Activated naive CD4-positive, alpha-beta T cell (primary cell): ENCODE measurements at places on chromosomes 3 and 15.

GRCh38 chr15:42594095-42594494 is 18.7 kb downstream of the STARD9 start:
- DNase-seq, result no peak

DNA sequence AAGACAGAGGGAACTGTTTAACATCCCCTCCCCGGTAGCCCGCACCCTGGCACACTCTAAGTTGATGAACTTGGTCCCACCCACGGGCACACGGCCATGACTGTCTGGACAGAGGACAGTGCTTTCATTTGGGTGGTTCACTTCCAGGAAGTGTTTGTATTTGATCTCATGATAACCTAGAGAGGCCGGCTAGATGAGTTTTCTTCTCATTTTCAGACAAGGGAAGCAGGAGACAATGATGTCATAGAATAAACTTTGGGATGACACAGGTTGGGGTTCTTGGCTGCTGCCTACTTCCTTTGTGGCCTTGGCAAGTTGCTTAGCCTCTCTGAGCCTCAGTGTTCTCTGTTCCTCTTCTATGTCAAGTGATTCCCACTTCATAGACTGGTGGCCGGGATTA is 16.1 kb upstream of the LYSMD4 start:
- no peak for DNase-seq

DNA sequence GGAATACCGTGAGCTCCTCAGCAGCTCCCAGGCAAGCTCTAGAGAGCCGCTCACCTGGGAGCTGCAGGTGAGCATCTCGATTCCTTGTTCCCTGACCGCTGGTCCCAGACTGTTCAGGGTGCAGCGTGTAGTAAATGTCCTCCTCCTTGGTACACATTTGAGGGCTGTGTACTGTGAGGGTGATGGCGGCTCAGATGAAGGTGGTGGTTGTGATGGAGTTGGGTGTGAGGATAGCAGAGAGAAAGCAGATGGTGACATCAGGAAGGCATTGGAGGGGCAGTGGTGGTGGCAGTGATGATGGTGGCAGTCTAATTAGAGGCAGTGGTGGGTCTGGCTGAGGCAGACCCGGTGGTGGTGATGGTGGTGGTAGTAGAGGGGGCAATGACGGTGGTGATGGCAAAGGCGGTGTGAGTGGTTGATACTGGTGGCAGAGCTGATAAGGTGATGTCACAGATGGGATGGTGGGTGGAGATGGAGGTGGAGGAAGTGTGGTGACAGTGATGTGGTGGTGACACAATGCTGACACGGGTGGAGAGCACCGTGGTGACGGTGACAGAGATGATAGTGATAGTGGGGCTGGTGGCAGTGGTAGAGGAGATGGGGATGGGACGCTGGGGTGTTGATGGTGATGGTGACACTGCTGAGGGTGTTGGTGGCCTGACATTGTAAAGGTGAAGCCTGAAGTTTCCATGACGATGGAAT is at the start of gene DNAJB8:
Gene DNAJB8 (minus strand): TSS at position 51 of the 702 bp plus-strand sequence. CDS start 3,645 bp downstream, outside the sequence.
- DNase-seq, result no peak

GRCh38 chr3:158106766-158107471 is 699 bp upstream of the SHOX2 start:
- no peak for DNase-seq

- DNase-seq, result no peak
These were observed 60.1 kb downstream of the MGLL start for GRCh38 chr3:127762077-127762786.

DNA sequence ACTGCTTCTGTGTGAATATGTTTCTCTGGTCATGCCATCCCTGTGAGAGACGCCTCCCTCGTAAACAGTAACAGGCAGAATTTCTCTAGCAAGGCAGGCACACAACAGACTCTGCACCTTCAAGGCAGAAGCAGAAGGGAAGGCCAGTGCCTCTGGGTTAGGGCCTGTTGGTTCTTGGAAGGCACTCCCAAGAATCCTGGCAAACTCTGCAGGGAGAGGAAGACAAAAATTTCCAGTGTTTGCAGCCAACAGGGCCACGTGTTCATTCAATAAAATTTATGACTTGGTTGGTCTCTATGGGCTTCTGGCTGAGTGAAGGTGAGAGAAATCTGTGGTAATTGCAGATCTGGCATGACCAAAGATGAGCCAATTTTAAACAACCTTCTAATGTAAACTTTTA is 39.3 kb downstream of the NFKBIZ start:
- no peak for DNase-seq

DNA sequence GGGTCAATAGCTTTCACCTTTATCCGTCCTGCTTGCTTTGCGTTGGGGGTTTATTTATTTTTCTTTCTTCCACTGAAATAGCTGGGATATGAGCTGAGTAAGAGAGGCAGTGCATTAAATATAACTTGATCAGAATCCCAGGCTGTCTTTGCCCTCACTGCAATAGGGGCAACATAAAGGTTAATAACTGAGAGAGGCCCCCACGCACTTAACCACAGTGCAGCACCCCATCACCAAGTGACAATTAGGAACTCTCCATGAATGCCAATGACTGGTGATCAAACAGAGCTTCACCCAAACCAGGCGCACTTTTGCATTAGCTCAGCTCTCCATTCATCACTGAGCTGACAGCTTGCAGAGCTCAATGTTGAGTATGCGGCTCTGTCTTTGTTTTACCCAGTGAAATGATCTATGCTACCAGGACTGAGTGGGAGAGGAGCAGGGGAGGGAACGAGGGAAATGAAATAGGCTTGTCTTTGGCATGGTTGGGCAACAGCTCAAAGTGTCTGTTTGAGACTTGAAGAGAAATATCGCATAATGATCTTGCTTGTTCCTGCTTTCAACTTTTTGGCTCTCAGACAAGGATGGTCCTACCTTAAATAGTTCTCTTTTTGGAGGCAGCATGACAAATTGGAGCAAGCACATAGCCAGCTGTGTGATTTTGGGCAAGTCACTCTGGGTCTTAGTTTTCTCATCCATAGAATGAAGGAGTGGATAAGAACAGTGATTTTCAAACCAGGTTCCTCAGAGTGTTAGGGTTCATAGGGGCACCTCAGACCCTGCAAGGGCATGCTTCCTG is 14.5 kb upstream of the GLCE start:
- no peak for DNase-seq

DNA sequence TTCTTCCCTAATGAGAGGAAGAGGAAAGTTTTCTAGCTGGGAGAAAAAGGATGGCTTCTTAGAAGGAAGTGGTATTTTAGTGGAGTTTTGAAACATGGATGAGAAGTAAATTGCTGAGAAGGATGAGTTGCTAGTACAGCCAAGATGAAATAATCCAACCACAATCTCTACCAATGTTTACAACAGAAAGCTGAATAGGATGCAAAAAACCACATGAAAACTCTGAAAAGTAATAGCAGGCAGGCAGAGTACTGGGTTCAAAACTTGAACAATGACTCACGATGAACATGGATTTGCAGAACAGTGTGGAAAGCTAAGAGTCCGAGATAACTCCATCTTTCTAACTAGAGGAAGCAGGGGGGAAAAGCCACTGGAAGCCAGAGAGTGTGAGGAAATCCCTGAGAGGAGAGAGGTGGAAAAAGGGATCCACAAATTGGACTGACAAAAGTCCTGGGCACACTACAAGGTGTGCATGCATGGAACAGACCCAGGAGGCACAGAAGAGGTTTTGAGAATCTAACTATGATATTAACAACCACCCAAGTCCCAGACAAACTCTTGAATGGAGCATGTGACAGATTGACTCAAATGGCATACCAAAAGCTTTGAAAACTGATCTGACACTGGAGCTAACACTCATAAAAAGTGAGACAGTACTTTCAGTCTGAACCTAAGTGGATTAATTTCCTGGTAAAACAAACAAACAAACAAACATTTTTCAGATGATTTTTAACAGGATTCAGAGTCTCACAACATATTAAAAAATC is 76.7 kb downstream of the ST6GAL1 start:
- DNase-seq, result no peak

GRCh38 chr15:78105476-78106241 is 13.3 kb downstream of the SH2D7 start:
- no peak for DNase-seq

GRCh38 chr15:81054236-81054635 is 53.5 kb downstream of the TLNRD1 start:
- DNase-seq, result no peak

DNA sequence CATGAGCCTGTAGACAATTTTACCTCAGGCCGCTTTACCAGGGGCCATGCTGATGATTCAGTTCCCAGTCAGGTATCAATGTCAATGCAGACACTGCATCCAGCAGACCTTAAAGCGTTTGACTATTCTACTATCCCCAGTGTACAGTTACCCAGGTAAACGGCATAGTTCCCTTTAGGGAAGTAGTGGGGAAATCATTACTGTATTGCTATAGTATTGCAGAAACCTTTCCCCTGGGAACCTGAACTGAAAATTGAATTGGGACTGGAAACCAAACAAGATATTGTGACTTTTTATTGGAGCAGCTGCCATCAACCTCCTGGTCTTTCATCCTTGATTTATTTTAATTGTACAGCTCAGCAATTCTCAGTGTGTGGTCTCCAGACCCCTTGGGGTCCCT is 6.6 kb upstream of the INAFM2 start:
- no peak for DNase-seq

DNA sequence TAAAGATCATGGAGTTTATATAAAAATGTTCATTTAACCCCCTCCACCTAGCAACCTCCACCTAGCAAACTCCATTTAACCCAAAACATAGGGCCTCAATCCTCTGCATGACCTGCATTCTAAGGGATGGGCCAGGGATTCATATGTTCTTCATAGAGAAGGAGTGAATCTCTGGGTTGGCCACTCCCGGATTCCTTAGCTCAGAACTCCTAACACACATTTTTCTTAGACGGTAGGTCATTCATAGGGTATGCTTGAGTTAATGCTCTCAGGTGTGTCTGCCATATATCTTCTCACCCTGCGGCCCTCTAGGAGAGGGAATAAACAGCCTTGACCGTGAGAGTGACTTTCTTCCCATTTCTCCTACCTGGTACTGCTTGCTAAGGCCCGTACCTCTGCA is 102.0 kb upstream of the IGSF10 start:
- DNase-seq, result no peak
